ENCODE measurements at places on chromosomes 2 and 18.

GRCh38 chr2:71730785-71731383 lies 277.5 kb downstream of the DYSF start:
- no peak for DNase-seq

DNA sequence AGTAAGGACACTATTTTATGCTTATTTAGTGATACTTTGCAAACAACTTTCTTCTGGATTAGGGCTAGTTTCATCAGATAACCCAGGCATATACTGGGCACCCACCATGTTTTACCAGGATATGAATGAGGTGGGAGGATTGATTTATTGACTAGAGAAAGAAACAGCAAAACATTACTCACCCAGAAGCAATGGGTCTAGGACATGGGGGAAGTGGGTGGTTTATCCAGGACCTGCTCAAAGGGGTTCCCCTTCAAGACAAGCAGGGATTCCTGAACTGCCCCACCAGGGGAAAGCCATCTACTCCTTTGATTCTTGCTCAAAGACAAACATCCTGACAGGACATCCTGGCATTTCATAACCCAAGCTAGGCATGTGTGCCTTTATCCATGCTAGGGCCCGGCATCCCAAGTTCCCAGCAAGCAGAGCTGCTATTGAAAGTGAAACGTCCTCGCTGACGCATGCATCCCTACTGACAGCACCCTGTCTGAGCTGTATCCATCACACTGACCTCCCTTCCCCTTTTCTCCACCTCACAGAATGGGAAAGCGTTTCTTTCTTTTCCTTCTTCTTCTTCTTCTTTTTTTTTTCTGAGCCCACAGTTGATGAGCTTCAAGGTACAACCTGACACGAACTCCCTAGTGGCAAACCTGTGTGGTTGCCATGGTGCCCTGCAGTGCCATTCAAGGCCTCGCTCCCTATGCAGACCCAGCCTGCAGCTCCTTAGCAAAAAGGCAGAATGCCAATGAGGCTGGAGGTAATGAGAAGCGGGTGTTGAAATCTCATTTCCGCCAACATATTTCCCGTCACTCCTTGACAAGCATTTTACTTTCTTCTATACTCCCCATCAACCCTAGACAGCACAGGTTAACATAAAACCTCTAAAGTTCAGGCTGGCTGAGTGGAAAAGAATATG lies 70.5 kb downstream of the CLHC1 start:
- no peak for DNase-seq

DNA sequence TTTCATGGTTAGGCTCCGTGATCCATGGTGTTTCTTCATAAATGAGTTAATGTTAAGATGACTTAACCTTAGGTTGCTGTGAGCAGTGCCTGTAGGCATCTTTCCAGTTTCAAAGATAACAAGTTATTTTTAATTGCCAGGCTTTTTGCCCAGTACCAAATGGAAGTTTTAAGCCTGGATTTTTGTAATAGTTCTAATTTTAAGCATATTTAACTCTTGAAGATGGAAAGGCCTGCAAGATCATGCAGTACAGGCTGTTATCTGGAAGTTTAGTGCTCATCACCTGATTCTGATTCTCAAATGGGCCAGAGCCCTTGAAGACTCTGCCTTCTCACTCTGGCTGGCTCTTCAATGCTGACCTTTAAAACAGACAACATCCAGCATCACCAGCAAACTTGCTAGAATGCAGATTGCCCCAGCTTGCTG lies 141.3 kb downstream of the NCK2 start:
- DNase-seq, result no peak

DNA sequence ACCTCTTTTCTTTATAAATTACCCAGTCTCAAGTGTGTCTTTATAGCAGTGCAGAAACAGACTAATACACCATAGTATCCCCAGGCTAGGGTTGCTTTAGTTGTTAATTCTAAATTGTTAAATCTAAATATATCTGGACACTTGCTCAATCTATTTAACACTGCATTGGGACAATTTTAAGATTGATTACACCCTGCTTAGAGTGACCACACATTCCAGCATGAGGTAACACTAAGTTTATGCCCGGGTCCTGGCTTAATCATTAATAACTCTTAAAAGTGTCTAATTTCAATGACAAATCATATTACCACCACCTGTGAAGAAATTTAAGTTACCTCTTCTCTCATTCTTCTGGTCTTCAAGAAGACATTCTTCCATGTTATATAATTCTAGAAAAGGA lies 131.4 kb downstream of the ZNF385B start:
- no peak for DNase-seq

- DNase-seq, result no peak
Measured at GRCh38 chr18:72530622-72531021, 13.5 kb downstream of the CBLN2 start.

DNA sequence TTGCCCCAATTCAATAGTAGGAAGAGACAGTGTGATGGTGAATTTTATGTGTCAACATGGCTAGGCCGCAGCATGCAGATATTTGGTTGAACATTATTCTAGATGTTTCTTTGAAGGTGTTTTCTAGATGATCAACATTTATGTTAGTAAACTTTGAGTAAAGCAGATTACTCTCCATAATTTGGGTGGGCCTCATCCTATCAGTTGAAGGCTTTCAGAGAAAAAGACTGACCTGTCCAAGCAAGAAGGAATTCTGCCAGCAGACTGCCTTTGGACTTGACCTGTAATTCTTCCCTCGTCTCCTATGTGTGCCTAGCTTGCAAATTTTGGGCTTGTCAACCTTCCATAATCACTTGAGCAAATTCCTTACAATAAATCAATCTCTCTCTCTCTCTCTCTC lies 8.3 kb upstream of the GRP start:
- no peak for DNase-seq

DNA sequence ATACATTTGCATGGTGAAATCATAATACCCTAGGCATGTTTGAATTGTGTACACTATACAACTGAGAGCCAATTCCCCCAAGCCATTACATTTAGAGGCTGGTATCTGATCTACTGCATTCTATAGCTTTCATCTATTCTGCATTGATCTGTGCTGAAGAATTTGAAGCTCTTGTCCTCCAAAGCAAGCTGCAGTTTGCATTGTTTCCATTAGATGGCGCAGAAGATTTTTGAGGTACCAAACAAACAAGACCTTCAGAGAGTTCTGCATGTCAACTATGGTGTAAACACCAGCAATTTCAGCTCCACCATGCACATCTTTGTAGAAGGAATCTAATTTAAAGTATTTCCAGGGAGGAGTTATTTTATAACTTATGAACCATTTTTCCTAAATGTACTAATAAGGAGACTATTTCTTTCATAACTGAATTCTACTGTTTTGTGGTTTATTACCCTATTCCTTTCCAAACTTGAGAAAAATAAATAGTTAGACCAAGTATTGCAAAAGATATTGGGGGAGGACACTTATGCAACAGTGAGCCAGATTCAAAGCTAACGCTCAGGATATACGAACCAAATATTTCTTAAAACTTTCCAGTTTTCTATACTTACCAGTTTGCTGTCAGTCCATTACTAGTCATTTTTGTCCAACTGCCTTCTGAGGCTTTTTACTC lies 761.8 kb upstream of the ACVR2A start:
- DNase-seq, result peak; percentile 25

DNA sequence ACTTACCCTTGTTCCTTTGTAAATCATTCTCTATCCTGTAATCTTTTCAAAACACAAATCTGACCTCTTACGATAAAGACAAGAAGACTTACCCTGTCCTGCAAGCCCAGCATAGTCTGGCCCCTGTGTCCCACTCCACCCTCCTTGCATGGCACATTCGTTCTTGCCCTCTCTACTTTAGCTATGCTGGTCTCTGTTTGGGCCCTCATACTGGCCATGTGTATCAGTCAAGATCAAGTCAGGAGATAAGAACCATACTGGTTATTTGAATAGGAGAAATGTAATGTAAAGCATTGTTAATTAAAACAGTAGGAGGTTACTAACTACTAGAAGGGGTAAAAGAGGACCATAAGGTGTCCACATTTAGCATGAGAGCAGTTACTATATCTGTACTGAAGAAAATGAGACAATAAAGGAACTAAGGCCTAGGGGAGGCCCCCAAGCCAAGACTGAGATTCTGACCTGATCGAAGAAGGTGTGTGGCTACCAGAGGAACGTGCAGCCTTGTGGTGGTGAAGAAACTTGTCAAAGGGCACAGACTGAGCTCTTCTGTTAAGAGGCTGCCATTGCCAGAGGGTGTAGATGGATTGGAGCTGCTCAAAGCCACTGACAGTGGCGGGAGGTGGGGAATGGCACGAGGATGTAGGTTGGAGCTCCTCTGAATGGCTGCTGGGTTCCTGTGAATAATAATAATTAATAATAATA lies 80.8 kb downstream of the KCTD18 start:
- no peak for DNase-seq

GRCh38 chr2:164922134-164922533 lies 33.2 kb downstream of the SLC38A11 start:
- no peak for DNase-seq

DNA sequence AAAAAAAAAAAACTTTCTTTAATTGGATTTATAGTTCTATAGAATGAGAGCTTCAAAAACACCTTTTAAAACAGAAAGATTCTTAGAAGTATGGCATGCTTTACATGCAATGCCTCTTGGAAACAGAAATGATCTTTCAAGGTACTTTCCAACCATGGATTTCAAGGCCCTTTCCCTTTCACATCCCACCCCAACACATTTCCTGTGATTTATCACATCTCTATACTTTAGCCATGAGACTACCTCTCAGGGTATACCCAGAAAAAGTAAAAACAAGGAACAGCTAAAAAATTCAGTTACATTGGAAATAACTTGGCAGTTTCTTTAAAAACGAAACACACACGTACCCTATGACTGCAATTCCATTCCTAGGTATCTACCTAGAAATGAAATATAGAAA lies 15.2 kb downstream of the RNU4ATAC start:
- DNase-seq, result no peak

DNA sequence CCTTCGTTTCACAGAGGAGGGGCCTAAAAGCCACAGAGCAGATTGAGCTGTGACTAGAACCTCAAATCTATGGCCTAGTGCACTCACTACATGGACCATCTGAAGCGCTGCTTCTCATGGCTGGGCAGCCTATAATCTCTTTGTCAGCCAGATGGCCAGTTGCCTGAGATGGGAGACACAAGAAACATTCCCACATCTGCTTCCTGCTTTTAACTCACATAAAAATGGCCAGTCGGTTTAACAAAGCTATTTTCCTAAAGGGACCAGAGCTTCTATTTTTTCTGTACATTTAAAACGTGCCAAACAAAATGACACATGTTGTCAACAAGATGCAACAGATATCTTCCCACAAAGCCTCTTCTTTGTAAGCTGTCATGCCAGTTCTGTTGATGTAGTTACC lies 173.8 kb downstream of the GFPT1 start:
- no peak for DNase-seq

DNA sequence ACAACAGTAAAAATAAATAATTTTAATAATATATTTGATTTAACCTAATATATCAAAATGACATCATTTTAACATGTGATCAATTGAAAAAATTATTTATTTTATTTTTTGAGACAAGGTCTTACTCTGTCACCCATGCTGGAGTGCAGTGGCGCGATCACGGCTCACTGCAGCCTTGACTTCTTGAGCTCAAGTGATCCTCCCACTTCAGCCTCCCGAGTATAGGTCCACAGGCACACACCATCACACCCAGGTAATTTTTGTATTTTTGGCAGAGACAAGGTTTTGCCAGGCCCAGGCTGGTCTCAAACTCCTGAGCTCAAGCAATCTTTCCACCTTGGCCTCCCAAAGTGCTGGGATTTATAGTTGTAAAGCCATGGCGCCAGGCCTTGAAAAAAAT lies 126.7 kb upstream of the COPS8 start:
- DNase-seq, result no peak

DNA sequence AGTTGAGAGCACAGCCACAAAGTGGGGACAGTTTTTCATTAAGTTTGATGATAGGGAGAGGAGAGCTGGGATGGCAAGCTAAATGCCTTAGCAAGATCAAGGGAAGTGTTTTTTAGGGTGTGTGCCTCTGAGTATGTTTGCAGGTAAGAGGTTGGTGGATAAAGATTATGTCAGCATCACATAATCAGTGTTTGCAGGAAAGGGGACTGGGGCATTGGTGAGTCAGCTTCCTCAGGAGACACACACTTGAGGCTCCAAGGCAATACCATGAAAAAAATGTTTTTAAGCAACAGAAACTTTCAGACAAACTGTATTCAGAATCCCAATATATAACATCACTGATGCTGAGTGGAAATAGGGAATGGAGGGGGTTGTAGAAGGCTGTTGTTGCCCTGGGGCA lies 25.4 kb upstream of the DTNB start:
- DNase-seq, result no peak

GRCh38 chr2:38658613-38659012 lies 7.3 kb upstream of the GALM start:
- no peak for DNase-seq

- no peak for DNase-seq
Measured at GRCh38 chr2:147173189-147173581, 671.6 kb upstream of the ACVR2A start.

GRCh38 chr2:19352946-19353720 lies 5.3 kb downstream of the OSR1 start:
- DNase-seq, result no peak

DNA sequence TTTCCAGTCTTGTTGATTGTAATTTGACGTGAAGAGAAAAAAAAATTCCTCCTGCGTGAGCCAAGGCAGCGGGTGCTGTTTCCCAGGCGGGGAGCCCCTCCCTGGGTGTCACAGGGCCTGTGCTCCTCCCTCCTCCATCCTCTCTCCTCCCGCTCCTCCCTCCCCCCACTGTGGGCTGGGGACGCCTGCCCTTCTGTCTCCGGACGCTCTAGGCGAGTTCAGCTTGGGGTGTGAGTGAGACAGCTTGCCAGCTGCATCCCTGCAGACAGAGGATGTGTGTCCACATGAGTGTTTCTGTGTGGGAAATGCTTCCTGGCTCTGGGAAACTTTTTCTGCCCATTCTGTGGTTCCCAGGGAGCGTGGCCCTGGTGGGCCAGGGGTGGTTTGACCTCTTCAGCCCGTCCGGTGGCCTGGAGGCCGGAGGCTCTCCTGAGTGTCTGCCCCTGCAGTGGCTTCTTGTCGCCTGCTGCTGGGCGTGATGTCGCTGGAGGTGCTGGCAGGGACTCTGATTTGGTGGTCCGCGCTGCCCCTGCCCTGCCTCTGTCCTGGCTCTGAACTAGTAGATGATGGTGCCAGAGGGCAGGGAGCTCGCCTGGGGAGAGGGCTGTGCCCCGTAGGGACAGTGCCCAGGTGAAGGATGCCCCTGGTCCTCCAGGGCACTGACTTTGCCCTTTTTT lies 96.4 kb downstream of the USP40 start:
- no peak for DNase-seq

DNA sequence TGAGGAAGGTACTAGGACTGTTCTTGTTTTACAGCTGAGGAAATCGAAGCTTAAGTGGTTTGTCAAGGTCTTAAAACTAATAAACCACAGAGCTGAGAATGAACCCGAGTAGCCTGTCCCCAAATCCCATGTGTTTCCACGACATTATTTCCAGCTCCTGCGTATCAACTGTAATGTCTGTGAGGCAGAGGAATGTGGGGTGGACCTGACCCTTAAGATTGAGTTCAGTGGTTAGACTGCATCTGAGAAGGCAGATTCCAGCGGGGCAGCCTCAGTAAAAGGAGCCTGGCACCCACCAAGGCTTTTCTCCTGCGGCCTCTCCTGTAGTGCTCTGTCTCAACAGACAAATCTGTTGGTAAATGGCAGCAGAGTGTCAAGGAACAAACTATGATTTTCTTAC lies 81.9 kb upstream of the TMEM178A start:
- no peak for DNase-seq
